Omental fat pad (tissue), 4 donors: ENCODE measurements at places on chromosomes 6 and 20. TPM values are rescaled to one million over a fixed set of nuclear protein-coding genes. Genes with fewer than 3 reads are reported as not detected.

Gene ATF6B
- 23.2 TPM for total RNA-seq

Gene NKX2-2
- not detected for total RNA-seq

Gene ANGPT4
- total RNA-seq, result 1.5 TPM

Gene ROMO1
- total RNA-seq, result 230 TPM

Gene SEL1L2
- not detected for total RNA-seq

Gene COX4I2
- not detected for total RNA-seq

Gene BPI
- not detected for total RNA-seq

Gene PM20D2
- total RNA-seq, result 7.9 TPM

Gene TMEM217
- total RNA-seq, result 3.6 TPM

Gene POPDC3
- 0.46 TPM for total RNA-seq

DNA sequence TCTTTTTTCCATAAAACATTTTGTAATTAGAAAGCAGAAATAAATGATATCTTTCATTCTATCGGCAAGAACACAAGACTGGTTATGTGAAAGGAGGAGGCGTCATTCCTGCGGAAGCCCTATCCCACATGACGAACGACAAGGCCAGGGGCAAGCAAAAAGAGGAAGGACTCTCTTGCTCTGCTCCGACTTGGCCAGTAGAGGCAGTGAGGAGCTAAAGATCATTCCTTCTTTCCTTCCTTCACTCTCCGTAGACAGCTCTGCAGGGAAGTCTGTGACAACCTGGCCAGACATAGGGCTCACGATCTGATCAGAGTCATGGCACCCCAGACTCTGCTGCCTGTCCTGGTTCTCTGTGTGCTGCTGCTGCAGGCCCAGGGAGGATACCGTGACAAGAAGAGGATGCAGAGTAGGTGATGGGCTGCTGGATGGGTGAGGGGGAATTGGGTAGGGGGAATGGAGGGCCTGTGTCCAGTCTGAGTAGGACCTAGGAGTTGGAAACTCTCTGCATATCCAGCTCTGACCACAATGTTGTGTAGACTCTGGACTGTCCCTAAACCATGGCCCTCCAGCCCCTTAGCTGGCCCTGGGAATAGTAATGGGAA, at the start of gene WFDC10A:
Gene WFDC10A, plus strand, starts transcription at position 244 of the 605 bp plus-strand sequence. Its CDS starts 75 bp downstream, at position 319.
- DNase-seq, result no peak

GRCh38 chr6:15901141-15902115, 227.5 kb upstream of the MYLIP start:
- DNase-seq, result no peak

DNA sequence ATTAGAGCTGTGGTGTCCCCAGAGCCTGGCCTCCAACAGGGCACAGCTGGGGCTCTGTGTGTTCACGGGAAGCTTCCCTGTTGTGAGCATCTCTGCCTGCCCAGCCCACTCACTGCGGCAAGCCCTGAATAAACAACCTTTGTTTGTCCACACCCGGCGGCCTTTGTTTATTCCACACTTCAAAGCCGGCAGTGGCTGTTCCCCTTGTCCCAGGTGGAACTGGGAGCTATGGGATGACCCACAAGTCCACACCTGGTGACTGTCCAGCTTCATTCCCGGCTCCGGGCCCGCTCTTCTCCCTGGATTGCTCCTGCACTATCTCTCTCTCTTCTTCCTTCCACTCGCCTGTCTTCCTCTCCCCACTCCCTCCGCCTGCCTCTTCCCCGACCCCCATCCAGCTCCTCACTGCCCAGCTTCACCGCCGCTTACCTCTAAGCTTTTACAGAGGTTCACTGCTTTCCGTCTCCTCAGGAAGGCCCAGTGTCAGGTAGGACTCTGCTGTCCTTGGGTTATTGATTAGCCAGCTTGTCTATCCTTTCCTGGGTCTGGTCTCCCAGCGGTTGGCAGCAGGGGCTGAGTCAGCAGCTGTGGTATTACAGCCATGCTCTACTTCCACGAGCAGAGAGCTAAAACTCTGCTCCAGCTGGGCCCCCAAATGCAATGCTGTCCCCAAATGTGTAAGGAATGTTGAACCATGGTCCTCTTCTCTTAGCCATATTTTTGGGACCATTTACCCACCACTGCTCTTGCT, 17.8 kb downstream of the DACT2 start:
- no peak for DNase-seq

- DNase-seq, result no peak
Observed at GRCh38 chr6:3724451-3725144, 26.9 kb downstream of the PXDC1 start.

DNA sequence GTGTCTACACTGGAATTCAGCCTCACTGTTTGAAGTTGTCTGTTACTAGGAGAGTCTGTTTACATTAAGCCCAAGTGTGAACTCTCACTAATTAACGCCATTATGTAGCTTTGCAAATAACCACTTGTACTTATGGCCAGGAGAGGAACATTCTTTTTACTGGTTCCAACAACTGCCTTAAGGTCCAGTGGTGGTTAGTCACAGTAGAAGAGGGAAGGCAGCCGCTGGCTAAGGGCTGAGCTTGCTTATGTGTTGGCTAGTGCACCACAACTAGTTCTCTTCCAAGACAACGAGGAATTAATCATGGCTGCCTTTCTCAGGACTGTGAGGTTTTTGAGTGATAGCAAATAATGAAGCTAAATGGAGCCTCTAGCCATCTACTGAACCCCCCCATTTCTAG, 14.9 kb upstream of the SLC22A23 start:
- no peak for DNase-seq

GRCh38 chr6:23089981-23090380, 520.6 kb downstream of the HDGFL1 start:
- DNase-seq, result no peak

GRCh38 chr6:64376394-64376793, 740.8 kb downstream of the PHF3 start:
- no peak for DNase-seq

DNA sequence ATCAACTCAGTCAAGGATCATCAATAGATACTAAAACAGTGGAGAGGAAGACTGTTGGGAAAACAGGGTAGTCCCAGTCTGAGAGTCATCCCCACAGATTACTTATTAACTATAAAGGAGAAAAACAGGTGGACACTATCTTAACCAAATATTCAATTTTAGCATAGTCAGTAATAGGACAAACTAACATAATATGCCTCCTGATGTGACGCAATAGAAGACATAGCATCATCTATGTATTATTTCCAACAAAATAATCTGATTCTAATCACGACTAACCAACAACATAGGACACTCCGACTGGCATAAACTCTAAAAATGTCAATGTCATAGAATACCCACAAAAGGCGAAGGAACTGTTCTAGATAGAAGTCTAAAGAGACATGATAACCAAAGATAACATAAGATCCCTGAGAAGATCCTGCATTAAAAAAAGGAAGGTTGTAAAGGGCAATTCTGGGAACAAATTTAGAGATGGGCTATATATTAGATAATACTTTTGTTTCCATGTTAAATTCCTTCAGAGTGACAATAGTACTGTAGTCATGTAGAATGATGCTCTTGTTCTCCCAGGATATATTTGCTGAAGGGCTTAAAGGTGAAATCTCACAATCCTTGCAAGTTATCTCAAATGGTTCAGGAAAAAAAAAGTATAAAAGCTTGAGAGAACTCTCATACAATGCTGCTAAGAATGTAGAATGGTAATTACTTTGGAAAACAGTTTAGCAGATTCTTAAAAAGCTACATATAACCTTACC, 28.9 kb downstream of the ILRUN start:
- DNase-seq, result no peak

DNA sequence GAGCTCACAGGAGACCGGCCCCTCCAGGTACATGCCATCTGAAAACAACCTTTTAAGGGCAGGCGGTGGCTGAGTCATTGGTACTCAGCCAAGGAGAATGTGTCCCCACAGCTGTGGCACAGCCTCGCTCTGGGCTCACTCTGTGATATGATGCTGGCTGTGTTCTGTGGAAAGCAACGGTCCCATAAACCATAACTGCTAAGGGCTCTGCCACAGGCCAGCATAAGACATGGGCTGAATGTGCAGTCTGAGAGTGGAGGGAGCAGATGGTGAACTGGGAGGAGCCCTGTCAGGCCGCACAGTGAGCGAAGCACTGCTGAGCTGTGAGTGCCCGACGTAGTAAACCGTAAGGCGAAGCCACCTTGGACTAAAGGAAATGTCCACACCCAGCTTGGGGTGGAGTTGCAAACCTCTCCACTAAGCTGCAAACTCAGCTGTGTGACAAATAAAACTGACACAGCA, 375.8 kb downstream of the THBS2 start:
- no peak for DNase-seq

DNA sequence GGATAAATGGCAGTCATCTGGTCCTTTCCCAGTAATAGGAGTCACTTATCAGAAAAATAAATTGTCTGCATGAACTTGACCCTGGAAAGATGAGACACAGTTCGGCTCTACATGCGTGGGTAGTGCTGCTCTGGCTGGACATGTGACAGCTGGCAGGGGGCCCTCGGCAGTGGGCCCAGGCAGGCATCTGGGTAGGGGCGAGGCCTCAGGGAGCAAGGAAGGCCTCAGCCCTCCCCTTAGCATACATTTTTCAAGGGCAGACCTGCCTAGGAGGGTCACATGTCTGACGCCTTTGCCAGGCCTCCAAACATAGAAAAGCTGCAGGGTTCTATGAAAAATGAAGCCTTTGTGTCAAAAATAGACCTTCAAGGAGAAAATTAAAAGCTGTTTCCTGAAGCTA, 12.8 kb upstream of the ILRUN start:
- DNase-seq, result no peak

- DNase-seq, result no peak
Observed at GRCh38 chr20:17845701-17846475, 122.7 kb downstream of the SNX5 start.

- DNase-seq, result no peak
Observed at GRCh38 chr6:170280689-170281045, 10.2 kb downstream of the DLL1 start.

GRCh38 chr6:109441069-109441816, 719 bp downstream of the SMPD2 start:
- no peak for DNase-seq

DNA sequence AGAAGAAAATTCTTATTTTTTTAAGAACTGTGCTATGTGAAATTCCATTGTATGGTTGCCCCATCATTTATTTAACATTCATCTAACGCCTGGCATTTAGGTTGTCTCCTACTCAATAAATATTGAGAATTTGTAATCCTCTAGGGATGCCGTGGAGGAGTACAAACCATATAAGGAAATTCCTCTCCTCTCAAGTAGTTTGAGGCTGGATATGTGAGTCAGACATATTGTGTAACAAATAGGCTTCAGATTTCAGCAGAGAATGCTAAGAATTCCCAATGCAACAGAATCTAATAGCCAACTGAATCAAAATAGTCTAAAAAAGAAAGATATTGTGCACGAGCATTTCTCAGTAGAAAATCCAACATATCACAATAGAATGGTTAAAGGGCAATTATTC, 174.7 kb downstream of the OTOR start:
- no peak for DNase-seq

GRCh38 chr6:10302566-10303235, 112.2 kb downstream of the TFAP2A start:
- no peak for DNase-seq

- no peak for DNase-seq
Observed at GRCh38 chr20:61518424-61518951, 266.4 kb downstream of the CDH4 start.

DNA sequence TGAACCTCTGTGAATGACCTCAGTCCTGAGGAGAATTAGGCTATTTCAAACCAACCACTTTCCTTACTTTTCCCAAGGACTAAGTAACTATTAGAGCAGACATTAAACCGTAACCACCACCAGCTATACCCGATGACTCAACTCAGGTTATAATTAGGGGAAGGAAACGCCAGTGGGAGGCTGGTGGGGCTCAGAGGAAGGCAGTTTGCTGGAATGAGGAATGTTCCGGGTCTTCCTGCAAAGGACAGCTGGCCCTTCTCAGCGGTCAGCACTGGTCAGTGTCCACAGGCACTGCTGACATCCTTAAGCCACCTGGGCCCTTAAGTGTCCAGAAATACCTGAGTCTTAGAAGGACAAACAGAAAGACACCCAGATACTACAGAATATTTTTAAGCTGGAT, 515.2 kb downstream of the MAFB start:
- no peak for DNase-seq

DNA sequence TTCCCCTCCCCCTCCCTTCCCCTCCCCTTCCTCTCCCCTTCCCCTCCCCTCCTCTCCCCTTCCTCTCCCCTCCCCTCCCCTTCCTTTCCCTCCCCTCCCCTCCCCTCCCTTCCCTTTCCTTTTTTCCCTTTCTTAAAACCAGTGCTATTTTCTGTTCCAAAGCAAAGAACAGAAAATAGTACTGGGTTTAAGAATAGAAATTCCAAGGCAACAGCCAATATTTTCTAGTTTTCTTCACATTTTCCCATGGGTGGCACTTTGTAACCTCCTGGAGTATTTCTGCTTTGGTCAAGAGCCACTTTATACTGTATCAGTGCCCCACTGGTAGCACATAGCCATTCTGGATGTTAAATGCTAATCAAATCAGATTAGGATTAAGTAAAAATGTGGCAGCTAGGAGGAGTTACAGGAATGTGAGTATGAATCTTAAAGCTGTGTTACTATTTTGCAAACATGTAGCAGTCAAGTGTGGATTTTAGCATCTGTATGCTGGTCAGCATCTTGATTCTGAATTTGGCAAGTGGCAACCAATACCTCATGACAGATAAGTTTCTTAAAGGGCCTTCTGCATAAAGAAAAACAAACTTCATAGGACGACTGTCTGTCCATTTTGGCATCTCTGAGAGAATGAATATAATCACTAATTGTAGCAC, 126.4 kb downstream of the CEP57L1 start:
- DNase-seq, result no peak

GRCh38 chr6:125571207-125571755, 178.2 kb upstream of the HEY2 start:
- no peak for DNase-seq

DNA sequence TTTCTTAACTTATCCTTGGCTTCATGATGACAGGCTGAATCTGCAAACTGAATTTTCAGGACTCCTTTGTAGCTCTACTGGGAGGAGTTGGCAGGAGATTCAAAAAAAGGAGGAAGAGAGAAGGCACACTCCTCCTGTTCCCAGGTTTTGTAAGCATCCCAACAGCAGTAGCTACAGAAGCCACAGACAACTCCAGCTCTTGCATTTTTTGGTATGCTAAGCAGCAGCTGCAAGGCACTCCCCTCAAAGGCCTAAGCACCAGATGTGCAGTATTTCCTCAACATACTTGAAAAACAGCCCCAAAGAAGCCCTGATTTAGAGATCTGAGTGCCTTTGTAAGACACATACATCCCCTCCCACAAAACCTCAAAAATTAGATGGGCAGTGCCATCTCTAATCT, 328.6 kb upstream of the SYNCRIP start:
- no peak for DNase-seq

DNA sequence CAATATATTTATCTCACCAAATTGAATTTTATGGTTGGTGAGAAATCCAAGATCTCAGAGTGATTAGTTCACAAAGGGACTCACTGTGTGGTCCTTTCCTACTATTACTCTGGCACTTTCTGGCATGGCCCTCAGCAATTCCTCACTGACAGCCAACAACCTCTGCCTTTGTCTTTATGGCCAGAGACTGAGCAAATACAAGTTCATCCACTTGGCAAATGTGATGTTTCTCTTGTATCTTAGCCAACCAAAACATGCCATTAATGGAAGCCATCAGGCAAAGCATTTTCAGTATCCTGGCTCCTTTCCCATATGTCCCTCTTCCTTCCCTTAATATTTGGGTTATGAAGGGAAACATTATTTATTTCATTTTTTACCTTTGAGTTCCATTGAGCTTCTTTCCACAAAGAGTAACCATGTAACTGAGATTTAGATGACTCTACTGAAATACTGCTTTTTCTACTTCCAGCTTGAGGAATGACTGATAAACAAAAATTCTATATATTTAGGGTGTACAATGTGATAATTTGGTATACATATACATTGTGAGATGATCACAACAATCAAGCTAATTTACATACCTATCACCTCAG, 30.8 kb upstream of the SMLR1 start:
- DNase-seq, result no peak

- DNase-seq, result no peak
Observed at GRCh38 chr20:57680934-57681914, 28.6 kb downstream of the PMEPA1 start.
